ENCODE measurements at places on chromosomes 1 and 21. TPM values are rescaled to one million over a fixed set of nuclear protein-coding genes. Genes with fewer than 3 reads are reported as not detected.

GRCh38 chr1:190679044-190679443, 201.4 kb upstream of the BRINP3 start:
- DNase-seq: peak; percentile 37

DNA sequence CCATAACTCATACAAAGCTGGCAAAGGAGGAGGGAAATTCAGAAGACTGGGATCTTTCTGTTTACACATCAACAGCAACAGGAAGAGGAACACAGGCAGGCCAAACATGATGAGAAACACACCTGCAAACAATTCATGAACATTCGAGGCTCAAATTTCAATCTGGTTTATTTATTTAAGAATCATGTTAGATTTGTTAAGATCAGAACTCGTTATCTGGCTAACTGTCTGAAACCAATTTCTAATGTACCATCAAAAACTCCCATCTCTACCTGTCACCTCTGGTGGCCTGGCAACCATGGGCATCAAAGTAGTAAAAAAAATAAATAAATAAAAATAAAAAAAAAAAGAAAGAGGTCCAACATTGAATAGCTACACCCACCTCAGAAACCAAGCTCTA, 9.8 kb downstream of the LBR start:
- no peak for DNase-seq

DNA sequence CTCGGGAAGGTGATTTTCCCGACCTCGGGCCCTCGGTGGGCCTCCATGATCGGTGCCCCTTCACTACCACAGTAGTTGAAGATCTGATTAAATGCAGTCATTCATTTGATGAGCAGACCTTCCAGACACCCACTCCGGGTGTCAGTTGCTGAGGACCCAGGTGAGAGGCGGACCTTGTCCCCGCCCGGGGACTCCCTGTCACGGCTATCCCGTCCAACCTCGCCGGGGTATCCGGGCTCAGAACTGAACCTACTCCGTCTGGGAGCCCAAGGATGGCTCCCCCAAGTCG, 22.6 kb downstream of the RNU1-3 start:
- no peak for DNase-seq

GRCh38 chr21:34845521-34846451, 177.0 kb downstream of the CLIC6 start:
- DNase-seq: peak; percentile 72

- no peak for DNase-seq
Measured at GRCh38 chr1:47629201-47629600, 191.4 kb downstream of the FOXD2 start.

GRCh38 chr1:241591317-241591716, 48.9 kb downstream of the CHML start:
- no peak for DNase-seq

DNA sequence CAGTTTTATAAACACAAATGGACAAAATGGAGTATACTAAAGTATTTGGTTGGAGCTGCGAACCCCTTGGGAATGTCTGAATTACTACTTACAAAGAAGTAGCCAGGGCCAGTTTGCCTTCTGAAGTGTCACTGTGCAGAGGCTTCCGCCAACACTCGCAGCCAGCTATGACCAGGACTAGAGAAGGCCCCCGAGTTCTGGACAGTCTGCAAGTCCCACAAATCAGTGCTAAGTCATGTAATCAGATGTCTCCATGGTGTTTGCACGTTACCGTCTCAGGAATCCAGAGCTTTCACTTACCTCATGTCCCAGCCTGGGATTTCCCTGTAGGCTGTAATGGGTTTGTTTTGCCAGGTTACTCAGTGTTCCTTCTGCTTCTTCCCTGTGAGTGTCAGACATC, 106.6 kb upstream of the SPAG17 start:
- no peak for DNase-seq

DNA sequence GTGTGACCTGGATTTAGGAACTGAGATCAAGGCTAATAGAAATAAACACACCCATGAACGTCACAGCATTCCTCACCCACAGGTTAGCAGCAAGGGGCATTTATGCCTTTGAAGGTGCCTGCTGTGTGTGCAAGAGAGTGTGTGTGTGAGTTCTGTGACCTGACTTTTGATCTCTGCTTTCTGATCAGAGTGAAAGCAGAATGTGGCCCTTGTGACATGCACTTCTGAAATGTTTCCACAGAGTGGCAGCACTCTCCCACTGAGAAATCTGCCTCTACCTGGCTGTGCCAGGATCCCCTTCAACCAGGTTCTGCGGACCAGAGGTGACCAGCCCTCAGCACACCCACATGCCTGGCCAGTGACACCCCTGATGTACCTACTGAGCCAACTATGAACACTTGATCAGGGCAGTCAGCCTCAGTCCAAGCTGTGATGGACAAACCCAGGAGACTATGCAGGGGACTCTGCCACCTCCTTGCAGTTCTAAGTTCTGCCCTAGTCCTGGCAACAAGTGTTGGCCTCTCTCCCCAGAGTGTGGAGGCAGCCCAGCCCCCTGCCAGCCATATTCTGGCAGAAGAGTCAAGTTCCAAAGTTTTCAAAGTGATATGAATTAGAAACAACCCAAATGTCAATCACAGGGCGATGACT, 41.0 kb downstream of the RXRG start:
- DNase-seq: peak; percentile 53

GRCh38 chr1:33711511-33711910, 152.4 kb upstream of the HMGB4 start:
- DNase-seq: no peak

DNA sequence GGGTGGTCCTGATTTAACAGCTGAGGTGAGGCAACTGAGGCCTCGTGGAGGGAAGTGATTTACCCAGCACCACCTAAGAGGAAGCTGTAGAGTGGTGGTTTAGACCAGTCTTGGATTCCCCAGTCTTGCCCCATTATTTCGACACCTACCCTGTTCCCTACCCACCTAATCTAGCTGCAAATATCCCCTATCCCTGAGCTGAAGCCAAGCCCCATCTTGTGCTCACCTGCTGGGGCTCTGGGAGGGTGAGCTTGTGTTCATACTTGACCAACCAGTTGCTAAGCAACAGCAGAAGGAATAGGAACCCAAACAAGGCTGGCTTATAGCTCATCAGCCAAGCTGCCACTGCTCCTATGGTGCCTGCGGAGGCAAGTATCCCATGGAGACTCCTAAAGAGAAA, 2.0 kb downstream of the TEX46 start:
- no peak for DNase-seq

DNA sequence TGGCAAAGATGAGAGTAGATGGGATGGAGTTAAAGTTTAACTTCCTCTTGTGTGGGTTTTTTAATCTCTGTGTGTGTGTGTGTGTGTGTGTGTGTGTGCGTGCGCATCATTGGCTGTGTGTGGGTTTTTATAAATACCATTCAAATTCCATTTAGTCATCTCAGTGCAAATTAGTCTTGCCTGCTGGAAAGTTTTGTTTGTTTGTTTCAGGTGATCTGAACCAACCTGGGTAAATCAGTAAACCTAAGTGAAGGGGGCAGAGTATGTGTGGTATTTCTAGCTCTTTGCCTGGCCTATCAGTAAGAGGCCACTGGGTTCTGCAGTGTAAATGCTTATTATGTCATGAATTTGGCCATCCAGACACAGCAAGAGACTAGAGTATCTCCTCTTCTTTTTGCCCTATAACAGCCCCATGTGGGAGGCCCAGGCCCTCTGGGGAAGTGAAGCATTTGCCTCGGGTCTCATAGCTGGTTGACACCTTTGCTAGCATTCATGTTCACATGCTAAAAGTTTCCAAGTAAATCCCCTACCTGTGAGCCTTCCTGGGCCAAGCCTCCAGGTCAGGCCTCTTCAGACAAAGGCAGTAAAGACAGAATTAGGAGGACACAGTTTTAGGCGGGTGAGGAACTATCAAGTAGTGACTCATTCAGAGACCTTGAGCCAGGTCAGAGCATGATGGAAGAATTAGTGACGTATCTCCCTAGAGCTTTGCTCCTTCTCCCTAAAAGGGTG, 14.7 kb downstream of the INTS3 start:
- no peak for DNase-seq

- DNase-seq: no peak
Measured at GRCh38 chr21:43819511-43820405, 30.4 kb downstream of the RRP1 start.

PDZK1 gene
- 0.34 TPM for total RNA-seq

C4BPA gene
- under 0.01 TPM for total RNA-seq

USH2A gene
- not detected for total RNA-seq

PKLR gene
- not detected for total RNA-seq

EDN2 gene
- total RNA-seq: not detected

XCL1 gene
- not detected for total RNA-seq

CLEC20A gene
- 0.09 TPM for total RNA-seq

KCNE2 gene
- total RNA-seq: not detected

LORICRIN gene
- not detected for total RNA-seq

GPR25 gene
- not detected for total RNA-seq

SYT2 gene
- not detected for total RNA-seq

EPHB2 gene
- 35.1 TPM for total RNA-seq

ALX3 gene
- total RNA-seq: not detected
